ENCODE measurements at places on chromosomes 5 and 9.

- no peak for DNase-seq
Observed at GRCh38 chr9:114166614-114167572, 11.6 kb downstream of the COL27A1 start.

DNA sequence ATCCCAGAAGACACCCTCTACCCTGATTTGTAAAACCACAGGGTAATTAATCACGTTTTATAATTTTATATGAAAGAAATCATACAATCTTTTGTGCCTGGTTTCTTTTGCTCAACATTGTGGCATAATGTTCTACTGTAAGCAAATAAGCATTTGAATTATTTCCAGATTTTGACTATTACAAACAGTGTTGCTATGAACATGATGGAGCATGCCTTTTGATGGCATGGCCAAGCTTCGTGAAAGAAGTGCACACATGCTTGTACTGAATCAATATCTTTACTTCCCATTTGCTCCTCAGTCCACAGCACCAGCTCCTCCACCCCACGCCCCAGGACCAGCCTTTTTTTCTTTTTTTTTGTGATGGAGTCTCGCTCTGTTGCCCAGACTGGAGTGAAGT, 29.9 kb downstream of the ACSL6 start:
- no peak for DNase-seq

DNA sequence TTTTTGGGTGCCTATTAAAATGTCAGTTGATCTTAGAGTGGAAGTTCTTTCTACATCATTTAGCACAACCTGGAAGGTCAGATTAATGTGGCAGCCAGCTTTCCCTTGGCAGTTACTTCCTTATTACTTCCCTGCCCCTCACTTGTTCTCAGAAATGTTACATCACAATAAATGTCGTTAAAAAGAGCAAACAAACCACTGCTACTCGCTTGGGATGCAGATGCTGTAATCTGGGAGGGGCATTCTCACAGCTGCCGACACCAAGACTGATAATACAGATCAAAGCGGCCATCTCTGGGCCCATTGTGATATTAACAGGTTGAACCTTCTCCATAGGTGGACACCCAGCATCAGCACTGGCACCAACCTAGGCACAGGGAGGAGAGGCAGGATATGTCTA, 29.3 kb downstream of the PLAC8L1 start:
- DNase-seq, result no peak

- DNase-seq, result no peak
Observed at GRCh38 chr5:161287436-161287835, 259.1 kb downstream of the GABRB2 start.

DNA sequence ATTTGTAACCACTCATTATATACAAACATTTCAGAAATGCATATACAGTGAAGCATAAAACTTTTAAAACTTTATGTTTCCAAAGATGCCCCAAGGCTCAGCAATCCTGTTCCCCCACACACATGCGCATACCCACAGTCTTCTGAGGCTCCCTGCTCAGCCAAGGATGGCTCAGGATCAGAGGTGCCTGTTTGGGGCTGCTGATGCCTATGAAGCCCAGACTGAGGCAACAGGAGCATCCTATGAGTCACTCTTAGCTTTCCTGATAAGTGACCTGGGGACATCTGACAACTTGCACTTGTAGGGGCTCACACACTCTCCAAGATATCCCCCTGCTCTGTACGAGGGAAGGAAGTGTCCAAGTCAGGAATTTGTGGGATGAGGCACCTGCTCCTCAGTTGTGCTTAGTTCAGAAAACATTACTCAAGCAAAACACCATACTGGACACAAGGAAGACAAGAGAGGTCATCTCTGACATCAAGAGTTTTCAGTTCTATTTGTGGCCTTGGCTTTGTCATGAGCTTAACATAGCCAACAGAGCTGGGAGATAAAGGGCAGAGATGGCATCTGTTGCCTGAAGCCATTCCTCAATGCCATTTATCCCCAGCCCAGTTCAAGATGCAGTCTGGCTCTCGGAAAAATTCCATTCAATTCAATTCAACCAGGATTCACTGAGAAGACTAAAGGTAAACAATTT, 62.3 kb downstream of the NIPSNAP3B start:
- no peak for DNase-seq

GRCh38 chr5:72387985-72388384, 67.8 kb downstream of the PTCD2 start:
- peak; percentile 24 for DNase-seq

DNA sequence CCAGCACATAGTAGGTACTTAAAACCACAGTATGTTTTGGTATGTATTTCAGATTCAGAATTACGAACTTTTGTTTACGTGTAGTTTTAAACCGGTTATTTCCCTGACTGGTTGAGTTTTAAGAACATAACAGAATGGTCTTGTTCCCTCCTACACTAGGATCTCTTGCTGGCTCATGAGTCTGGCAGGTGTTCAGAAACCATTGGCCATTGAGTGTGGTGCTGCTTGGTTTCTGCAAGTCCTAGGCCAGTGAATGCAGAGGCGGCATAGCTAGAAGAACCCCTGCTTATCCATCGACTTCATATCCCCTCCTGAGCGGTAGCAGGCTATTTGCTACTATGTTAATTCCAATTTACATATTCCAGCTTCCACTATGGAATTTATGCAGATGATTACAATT, 65.6 kb downstream of the GPR21 start:
- DNase-seq, result no peak

- DNase-seq, result no peak
Observed at GRCh38 chr5:6611334-6612256, 21.2 kb downstream of the NSUN2 start.

DNA sequence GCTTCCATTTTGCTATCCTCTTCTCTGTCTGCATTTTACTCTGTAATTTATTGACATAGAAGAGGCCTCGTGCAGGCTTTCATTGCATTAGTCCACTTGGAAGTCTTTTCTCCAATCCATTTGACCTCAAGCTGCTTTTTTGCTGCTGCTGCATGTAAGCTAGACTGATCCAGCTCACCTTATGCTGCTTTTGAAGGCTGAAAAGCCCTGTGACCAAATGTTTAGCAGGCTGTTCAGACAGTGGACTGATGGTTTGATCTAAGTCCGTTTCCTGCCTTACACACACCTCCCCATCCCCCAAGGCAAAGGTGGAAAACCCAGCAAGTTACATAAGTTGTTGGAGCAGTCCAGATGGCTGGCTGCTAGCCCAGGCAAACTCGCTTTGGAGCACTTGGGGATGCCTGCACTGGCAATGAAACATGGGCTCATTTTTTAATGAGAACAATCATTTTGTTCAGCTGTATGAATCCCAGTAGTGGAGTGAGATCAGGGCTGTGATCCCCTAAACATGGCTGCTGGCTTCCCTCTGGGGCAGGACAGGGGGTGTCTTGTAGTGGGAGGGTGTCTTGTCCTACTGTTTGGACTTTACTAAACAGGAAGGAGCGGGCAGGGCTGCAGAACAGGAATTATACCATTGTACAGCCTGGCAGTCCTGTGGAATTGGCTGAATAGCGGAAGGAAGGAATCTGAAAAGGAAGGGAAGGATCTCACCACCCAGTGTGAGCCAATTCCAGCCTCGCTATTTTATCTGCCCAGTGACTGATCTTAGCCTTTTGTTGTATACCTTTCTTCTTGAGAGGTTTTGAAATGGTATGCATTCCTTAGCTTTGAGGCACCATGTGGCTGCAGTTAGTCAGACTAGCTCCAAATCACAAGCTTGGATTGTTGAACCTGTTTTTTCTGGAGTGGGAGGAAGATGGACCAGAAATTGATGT, 212.0 kb downstream of the ARHGAP26 start:
- no peak for DNase-seq

DNA sequence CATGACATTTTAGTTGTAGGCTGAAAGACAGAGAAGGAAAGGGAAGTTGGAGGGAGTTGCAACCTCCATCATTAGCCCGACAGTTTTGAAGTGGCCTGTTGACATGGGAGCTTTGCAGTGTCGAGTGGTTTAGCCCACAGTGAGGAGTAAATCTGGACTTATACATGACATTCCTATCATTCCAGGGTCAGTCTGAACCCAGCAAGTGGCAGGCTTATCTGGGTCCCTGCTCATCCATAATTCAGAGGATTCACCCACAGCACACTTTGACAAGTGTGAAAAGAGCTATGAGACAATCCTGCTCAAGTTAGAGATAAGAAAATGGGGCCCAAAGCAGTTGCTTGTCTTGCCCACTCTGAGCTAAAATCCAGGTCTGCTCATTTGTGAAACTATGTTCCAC, 8.4 kb upstream of the TNC start:
- DNase-seq, result no peak

DNA sequence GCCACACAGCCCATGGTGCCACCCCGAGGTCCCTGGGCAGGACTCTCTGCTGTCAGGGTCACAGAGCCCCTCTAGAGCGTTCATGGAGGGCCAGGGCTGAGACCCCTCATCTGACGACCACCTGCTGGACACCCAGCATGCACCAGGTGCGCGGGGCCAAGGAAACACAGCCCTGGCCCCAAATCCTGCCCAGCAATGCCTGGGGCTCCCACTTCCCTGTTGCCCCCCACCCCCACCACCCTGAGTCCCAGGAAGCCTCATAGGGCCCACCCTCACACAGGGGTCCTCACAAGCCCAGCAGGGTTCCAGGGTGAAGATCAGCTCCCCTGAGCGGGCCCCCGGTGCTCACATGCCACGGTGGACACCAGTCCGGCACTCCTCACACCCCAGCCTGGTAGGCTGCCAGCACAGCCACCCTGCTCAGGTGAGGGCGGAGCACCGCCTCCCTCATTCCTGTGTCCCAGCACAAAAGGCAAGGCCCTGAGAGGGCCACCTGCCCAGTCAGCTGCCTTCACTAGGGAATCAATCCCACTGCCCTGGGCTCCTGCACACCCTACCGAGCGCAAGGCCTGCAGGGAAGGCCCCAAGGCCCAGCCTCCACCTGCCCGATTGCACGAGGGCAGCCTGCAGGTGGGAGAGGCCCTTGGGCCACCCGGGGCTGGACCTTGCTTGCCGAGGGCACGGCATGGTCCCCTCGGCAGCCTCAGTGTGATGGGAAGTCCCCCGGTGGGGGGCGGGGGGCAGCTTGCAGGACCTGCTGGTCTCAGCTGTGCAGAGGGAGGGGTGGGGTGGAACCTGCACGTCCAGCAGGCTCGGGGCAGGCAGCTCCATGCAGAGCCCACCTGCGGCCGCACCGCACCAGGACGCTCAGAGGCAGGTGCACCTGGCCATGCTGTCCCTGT, 56.4 kb upstream of the UBAC1 start:
- DNase-seq, result no peak

DNA sequence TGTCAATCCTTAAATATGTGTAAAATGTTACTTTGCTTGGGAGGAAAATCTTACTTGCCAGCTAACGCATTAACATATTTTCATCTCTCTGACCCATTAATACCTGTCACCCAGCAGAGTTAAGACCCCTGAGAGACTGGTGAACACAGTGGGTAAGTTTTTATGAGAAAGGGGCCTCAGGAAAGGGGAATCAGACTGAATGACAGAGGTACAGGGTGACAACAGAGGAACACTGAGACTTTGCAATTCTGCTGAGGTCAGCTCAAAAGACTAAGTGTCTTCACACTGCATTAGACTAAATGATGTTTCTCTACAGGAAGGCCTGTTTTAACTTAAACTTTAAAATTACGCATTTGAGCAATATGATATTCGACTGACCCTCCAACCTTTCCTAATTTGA, 223.8 kb downstream of the EFNA5 start:
- no peak for DNase-seq

DNA sequence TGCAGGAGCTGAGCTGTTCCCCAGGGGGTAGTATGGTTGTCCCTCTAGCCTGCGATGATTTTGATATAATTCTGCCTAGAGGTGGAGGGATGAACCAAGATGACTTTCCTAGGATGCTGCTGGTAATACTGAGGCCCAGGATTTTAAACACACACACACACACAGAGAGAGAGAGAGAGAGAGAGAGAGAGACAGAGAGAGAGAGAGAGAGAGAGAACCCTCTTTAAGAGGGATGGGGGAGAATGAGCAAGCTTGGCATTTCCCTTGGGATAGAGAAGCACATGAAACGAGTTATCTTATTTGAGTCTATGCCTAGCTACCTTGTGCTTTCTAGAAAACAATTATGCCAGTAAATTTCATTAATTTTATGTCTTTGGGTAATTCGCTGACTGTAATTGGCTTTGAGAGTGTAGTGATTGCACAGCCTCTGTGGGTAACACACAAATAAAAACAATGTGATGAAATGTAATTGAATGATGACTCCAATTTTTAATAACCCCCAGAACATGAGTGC, 338.4 kb downstream of the ARHGEF28 start:
- no peak for DNase-seq

DNA sequence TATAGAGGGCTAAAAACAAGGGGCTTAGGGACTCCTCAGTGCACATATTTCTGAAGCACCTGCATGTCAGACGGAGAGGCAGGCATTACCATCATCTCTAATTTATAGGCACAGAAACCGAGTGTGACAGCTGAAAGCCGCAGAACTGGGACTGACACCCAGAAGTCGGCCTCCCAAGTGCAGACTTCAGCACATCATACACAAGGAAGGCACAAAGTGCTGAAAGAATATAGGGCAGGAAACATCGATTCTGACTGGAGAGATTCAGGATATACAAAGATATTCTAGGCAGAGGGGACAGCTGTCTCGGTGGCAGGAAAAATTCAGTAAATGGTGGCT, 11.2 kb downstream of the MRPS27 start:
- no peak for DNase-seq

DNA sequence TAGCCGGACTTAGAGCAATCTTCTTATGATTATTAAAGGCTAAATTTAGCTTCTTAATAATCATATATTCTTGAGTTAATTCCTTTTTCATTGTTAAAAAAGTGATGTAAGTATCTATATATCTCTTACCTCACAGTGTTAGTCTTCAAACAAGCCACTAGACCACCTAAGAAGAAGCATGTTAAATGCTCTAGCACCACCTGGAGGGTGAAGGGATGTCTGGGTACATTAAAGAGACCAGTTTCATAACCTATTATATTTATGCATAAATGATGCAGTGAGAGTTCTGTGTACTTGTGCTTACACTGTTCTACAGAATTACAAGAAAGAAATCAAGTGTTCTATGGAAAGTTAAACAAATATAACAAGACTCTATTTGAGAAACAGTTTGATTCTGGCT, 55.9 kb upstream of the SLCO6A1 start:
- DNase-seq, result no peak

DNA sequence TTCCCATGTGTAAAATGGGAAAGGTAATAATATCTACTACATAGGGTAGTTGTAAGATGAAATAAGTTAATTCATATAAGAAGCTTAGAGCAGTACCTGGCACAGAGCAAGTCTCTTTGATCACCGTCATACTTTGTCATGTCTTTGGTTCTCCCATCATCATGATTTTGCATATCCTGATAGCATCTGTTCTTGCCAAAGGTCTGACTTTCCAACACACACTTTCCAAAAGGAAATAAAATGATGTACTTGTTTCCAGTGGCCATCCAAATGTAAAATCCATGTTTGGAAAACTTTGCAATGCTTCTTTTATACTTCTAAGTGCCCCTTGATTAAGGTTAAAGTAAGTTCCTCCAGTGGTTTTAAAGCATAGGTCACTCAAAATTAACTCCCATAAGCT, 266.9 kb upstream of the PTGER4 start:
- DNase-seq, result no peak
